EH (cell line): ENCODE measurements at places on chromosomes 1 and 21.

GRCh38 chr21:38869196-38869595, 63.5 kb downstream of the ETS2 start:
- no peak for DNase-seq

- DNase-seq, result no peak
Observed at GRCh38 chr1:44292651-44293050, 62.4 kb downstream of the ERI3 start.

GRCh38 chr1:115060501-115060900, 28.8 kb downstream of the TSPAN2 start:
- DNase-seq, result peak; percentile 20

- no peak for DNase-seq
Observed at GRCh38 chr21:26614251-26614650, 41.2 kb upstream of the CYYR1 start.

DNA sequence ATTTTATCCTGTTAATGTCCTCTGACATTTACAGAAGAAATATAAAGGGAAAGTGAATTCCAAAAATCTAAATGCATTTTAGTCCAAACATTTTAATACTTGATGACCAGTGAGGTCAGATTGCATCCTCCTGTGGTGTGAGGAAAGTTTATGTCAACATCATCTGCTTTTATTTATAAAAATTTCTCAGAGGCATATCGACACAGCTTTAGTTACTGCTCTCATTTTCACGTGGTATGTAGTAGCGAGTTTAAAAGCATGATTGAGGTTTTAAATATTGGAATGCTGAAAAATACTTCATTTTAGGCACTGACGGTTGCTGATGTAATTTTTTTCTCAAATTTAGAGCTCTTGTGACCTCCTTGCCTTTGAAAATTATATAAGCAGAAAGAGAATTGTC, 234.8 kb downstream of the HMCN1 start:
- peak; percentile 73 for DNase-seq

GRCh38 chr1:53142226-53142853, at the start of gene SLC1A7:
Gene SLC1A7, minus strand, starts transcription at chr1:53142638. Its CDS starts 189 bp downstream, at chr1:53142449.
- DNase-seq, result no peak

DNA sequence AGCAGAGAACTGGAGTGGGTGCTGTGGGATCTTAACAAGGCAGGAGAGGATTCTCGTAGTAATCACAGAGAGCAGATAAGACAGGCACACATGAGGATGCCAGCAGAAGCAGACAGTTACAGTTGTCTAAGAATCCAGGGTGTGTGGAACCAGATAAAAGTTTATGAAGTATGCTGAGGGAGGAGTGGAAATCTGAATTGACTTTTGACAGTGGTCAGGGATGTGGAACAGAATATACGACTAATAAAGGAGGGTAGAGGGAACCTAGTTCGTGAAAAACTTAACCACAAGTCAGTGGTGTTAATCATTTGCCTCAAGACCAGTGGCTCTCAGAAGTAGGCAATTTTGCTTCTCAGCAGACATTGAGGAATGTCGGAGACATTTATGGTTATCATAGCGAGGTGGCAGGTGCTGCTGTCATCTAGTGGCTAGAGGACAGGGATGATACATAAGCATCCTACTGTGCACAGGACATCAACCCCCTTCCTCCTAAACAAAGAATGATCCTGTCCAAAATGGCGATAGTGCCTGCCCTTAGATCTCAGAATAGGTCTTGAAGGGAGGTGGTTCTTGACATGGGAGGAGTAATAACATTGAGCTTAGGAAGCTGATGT, 3.0 kb downstream of the LRRC8D start:
- DNase-seq, result no peak

GRCh38 chr1:8317647-8318381, at the start of gene SLC45A1:
Gene SLC45A1, plus strand, starts transcription at chr1:8318114. Its CDS starts 6,216 bp downstream, at chr1:8324330.
- DNase-seq, result peak; percentile 68

DNA sequence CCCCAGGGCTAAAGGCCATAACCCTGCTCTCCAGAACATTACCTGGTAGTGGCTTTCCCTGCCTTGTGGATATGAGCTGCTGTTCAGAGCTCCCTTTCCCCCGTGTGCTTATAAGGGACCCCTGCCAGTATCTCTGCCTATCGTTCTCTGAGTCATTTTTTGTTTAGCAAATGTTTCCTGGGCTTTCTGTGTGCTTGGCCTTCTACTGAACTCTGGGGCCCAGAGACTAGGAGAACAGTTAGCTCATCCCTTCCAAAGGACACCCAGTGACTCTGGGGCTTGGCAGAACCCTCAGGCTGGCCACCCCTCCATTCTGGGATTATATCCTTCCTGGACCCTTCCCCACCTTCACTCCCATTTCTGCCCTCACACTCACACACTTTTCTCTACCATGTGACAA, 80.8 kb upstream of the POU3F1 start:
- peak; percentile 23 for DNase-seq

GRCh38 chr1:18646091-18646785, 15.6 kb downstream of the PAX7 start:
- DNase-seq, result no peak

GRCh38 chr21:46040707-46041106, 57.2 kb upstream of the COL6A2 start:
- DNase-seq, result no peak

GRCh38 chr1:202659541-202659940, 50.7 kb downstream of the SYT2 start:
- DNase-seq, result no peak

DNA sequence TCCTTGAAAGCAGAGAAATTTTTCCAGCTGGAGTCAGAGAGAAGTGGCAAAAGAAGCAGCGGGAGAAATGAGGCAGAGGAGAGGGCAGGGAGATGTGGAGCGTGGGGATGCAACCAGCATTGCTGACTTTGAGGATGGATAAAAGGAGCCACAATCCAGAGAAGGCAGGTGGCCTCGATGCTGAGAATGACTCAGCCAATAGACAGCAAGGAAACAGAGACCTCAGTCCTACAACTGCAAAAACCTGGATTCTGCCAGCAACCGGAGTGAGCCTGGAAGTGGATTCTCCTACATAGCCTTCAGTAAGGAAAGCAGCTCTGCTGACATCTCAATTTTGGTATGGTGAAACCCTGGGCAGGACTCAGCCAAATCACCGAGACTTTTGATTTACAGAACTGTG, 128.9 kb upstream of the ATP1B1 start:
- DNase-seq, result no peak

DNA sequence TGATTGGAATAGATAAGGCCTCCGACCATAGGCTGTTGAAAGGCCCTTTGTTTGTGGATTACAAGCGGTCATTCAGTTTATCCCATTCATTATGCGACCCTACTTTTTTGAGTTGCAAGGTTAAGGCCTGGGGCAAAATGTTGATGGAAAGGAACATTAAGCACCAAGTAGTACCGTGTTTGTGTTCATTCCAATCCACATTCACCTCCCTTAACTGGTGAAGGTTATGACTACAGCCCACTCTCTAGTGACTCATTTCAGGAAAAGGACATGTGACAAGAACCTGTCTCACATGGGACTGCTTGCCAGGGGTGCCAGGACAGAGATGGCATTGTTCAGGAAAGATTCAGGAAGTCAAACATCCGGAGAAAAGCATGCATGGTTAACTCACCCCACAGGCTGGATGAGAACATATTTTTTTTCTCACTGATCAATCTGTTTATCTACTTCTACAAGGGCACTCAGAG, 81.6 kb downstream of the CD58 start:
- no peak for DNase-seq

GRCh38 chr1:22452481-22452957, 868 bp downstream of the ZBTB40 start:
- peak; percentile 57 for DNase-seq

DNA sequence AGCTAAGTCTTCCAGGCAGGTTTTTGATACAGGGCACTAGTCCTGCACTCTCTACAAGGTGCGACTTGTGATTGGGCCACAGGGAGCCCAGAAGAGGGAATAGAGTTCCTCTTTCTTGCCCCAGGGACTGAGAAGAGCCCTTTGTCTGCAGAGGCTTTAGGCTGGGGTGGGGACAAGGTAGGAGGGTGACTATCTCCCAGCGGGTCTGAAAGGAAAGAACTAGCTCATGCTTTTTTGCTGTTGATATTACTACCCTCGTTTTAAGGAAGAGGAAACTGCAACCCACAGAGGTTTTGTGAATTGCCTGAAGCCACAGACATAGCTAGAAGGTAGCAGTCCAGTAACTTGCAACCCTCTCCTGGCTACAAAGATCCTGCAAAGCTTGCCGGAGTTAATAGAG, 615.2 kb downstream of the MATN1 start:
- DNase-seq, result no peak

GRCh38 chr1:84198832-84199231, 54.8 kb downstream of the PRKACB start:
- no peak for DNase-seq

GRCh38 chr1:182839209-182840066, at the start of gene DHX9:
Gene DHX9, plus strand, starts transcription at chr1:182839347. Its CDS starts 3,220 bp downstream, at chr1:182842567.
- DNase-seq, result peak; percentile 86

GRCh38 chr21:31730712-31731055, 1.2 kb downstream of the SCAF4 start:
- no peak for DNase-seq

GRCh38 chr1:193519922-193520321, 333.5 kb upstream of the B3GALT2 start:
- DNase-seq, result no peak

DNA sequence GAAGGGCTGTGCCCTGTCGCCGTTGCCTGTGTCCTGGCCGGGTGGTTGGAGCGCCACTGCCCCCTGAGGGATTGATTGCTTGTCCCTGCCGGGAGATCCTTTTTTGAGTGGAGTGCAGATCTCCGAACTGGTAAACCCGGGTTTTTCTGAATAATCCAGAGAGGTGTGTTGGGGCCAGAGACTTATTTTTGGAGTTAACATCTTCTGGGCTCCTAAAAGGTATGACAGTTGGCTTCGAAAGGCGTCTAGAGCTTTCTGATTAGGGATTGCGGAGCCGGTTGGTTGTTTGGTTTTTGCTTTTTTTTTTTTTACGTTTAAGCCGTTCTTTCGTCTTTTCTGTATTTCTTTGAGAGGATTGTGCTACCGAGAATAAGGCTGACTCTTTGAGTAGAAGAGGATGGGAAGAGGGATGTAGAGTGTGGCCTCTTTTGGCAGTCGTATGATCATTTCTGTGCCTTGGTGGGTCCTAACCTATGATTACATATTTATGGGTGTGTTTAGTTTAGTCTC, 756 bp downstream of the RLF start:
- DNase-seq, result no peak

- DNase-seq, result no peak
Observed at GRCh38 chr1:212565571-212566305, 42.8 kb upstream of the ATF3 start.

DNA sequence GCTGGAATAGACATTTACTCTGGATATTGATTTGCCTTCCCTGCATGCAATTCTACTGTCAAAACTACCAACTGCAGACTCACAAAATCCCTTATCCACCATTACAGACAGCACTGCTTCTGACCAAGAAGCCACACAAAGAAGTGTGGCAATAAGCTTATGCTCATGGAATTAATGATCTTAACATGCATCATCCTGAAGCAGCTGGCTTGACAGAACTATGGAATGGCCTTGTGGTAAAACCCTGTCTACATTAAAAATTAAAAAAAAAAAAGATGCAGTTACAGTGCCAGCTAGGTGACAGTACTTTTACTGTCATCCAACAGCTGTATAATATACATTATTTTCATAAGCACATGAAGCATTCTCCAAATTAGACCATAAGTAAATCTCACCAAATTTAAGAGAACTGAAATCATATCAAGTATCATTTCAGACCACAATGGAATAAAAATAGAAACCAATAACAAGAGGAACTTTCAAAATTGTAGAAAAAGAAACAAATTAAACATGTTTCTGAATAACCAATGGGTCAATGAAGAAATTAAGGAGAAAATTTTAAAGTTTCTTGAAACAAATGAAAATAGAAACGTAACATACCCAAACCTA, 70.7 kb downstream of the SCMH1 start:
- DNase-seq, result no peak

DNA sequence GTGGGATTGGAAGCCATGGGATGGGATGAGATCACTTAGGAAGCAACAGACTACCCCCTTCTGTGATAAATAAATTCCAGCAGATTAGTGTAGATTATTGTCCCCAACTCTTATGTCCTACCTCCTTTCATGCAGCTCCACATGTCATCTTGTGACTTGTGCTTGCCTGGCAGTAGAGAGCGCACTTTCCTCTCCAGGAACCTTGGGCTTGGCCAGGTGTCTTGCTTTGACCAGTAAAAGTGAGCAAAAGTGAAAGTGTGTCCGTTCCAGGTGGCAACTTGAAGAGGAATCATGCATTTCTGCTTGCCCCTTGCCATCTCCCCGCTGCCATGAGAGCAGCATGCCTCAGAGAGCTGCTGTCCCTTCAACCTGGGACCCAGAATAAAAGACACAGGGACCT, 122.9 kb upstream of the ERG start:
- DNase-seq, result no peak

DNA sequence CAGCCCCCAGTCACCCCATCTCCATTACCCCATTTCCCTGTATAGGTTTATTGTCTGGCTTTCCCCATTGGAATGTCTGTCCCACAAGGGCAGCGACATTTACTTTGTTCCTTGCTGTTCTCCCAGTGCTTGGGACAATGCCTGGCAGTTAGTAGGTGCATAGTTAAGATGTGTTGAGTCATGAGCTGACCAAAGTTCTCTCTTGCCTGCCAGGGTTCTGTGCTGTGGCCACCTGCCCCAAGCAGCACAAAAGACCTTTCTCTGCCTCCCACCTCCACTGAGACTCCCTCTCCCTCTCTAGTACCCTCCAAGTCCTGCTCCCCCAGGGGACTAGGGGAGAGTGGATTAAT, 40.0 kb downstream of the TMCO4 start:
- peak; percentile 57 for DNase-seq

- no peak for DNase-seq
Observed at GRCh38 chr1:1616838-1617237, 1.5 kb downstream of the MIB2 start.

- DNase-seq, result no peak
Observed at GRCh38 chr1:51285055-51285454, 45.3 kb downstream of the TTC39A start.

GRCh38 chr1:8303141-8303540, 14.8 kb upstream of the SLC45A1 start:
- peak; percentile 77 for DNase-seq

GRCh38 chr1:38953433-38953860, 11.8 kb upstream of the RHBDL2 start:
- no peak for DNase-seq

- peak; percentile 97 for DNase-seq
Observed at GRCh38 chr1:209769171-209769904, 13.5 kb downstream of the TRAF3IP3 start.
